CD4-positive, alpha-beta T cell treated with Interleukin-1 beta for 1 hour (primary cell): ENCODE measurements at places on chromosomes 2 and 18.

- no peak for DNase-seq
Observed at GRCh38 chr2:120905824-120906571, 170.3 kb downstream of the GLI2 start.

GRCh38 chr2:233796254-233796653 is 18.1 kb downstream of the MROH2A start:
- no peak for DNase-seq

DNA sequence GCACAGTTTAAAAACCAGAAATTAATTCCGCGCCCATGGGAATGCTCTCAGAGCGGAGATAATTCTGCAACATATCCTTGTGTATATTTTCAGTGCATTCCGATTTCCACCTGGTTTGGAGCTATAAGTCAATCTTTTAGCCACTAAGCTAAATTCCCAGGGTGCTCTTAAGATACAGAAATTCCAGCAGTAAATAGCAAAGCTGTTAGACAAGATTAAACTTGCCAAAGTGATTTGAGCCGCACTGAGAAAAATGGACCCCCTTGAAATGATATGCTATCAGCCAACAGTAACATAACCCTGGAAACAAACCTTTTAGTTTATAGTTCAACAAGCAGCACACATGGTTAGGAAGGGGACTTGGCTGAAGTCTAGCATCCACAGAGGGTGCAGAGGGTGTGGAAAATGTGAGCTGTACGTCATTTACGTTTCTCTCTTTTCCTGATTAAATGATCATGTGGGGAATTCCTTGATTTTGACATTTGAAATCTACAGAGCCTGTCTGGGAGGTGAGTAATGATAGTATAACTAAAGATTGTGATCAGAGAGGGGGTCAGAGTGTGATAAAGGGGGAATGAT is 99.8 kb upstream of the COPS8 start:
- DNase-seq, result no peak

DNA sequence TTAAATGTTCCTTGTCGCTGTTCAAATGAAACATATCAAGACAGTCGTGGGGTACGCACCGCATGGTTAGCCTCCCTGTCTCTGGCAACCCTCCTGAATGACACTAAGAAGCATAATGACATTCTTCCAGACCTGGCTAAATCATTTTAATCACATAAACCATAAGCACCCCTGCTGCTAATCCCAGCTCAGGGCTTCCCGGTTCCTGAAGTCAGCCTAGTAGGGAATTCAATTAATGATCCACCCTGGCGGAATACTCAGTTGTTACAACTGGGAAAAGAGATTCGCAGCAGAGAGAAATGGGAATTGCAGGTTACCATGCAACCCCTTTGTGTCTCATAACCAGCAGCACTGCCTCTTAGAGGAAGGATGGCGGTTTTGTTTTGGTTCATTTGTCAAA is 200.8 kb upstream of the AGAP1 start:
- DNase-seq, result no peak

DNA sequence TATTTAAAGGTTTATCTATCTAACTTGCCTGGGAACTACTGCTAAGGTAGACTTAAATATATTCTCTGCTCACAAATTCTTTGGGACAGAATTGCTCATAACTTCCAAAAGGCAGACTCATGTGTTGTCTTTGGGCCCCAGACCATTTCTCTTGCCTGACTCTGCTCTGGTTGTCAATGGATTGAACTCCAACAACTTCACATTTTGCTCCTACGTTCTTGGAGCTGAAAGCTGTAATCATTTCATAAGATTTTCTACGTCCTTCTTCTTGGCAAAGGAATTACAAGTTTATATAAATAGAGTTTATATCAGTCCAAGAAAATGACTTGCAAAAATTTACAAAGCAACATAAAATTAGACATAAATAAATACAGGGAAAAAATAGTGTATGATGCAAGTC is 32.9 kb upstream of the PPM1B start:
- DNase-seq, result no peak

- DNase-seq, result no peak
Observed at GRCh38 chr2:31312898-31313297, 78.9 kb downstream of the EHD3 start.

GRCh38 chr2:36408198-36408703 is 52.7 kb downstream of the CRIM1 start:
- no peak for DNase-seq

- no peak for DNase-seq
Observed at GRCh38 chr18:57534511-57534909, 52.0 kb downstream of the FECH start.

GRCh38 chr2:86249579-86250391 is 50.5 kb downstream of the MRPL35 start:
- DNase-seq, result no peak

DNA sequence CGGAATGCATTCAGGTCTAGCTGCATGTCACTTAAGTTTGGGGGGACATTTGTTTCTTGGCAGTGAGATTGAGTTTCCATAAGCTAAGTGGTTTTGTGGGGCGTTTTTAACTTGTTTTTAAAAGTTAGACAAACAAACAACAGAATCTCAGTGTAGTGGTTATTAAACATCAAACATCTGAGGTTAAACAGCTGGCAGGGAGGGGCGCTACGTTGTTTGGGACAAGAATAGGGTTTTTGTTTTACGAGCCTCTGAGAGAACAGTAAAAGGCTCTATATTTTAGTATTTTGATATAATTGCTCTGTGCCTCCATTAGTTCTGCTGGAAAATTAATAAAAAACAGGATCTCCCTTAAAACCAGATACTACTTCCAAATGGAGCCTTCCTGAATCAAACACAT is 41.6 kb upstream of the TMEM177 start:
- DNase-seq, result no peak

DNA sequence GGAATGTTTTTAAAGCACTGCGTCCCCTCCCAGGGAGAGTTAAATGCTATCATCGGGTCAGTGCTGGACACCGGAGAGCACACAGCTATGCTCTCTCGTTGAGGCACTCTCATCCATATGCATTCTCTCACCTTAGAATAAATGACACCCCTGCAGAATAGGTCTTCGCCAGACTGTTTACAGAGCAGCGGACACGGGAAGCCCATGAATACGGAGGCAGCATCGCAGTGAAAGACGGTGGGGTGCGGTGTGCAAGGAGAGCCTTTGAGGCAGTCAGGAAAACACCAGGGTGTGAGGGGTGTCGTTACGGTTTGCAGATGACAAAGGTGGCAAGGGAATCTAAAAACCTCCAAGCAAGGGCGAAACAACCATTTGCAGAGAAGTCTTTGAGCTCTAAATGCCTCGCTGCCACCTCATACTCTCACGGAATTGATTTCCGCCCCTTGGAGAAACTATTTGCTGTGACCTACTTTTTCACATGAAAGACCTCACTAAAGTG is 169.2 kb upstream of the FHL2 start:
- DNase-seq, result no peak

- DNase-seq, result no peak
Observed at GRCh38 chr2:231692847-231693246, 15.5 kb upstream of the PTMA start.

DNA sequence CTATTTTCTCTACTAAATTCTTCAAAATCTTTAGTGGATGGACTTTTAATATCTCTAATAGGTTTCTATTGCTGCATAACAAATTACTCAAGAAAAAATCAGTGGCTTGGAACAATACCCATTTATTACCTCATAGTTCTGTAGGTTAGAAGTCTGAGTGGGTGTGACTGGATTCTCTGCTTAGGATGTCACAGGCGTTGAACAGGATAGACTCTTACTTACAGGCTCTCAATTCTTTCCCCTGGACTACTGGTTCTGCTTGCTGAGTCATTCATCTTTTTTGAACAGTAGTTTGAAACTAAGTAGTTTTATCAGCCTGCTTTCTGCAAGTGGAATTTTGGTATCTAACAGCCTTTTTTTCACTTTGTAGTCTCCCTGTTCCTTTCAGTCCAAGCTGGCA is 265.4 kb downstream of the ZNF385B start:
- DNase-seq, result no peak

- DNase-seq, result no peak
Observed at GRCh38 chr18:75923169-75923568, 495.7 kb upstream of the SMIM21 start.

- DNase-seq, result no peak
Observed at GRCh38 chr2:10721396-10722251, at the start of gene ATP6V1C2. Gene ATP6V1C2, plus strand, starts transcription at chr2:10721630. Its CDS starts 1,220 bp downstream, at chr2:10722850.

DNA sequence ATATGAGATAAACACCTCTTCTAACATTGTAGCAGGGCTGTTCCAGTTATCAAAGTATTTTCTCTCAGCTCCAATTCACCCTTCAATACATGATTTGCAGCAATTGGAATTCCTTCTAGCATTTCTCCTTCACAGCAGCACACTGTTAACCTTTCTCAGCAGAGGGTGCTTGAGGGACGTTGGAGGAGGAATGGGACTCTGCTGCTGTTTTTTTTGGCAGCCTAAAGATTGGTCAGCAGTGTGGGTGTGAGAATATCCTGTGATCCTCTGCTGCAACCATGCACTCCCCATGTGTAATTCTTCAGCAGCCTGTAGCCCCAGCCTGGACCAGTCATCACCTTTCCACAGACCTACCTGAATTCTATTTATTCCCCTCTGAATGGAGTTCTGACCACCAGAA is 1708.9 kb upstream of the CELF4 start:
- DNase-seq, result no peak

- no peak for DNase-seq
Observed at GRCh38 chr18:21997207-21998143, 171.9 kb upstream of the GATA6 start.

- no peak for DNase-seq
Observed at GRCh38 chr2:15279201-15279876, 281.8 kb downstream of the NBAS start.

DNA sequence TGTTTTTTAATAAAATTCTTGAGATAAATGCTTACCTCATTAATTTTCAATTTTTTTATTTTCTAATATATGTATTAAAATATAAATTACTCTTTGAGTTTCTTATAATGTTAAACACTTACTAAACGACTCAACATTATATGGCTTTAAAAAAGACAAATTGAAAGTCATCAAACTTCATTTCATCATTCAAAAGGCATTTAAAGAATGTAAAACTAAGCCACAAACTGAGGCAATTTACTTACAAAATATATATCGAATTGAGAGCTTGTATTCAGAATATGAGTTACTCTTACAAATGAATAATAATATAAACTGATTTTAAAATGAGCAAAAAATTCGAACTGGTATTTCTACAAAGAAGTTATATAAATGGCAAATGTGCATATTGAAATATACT is 1262.2 kb upstream of the PIK3C3 start:
- no peak for DNase-seq

- no peak for DNase-seq
Observed at GRCh38 chr18:44135741-44136140, 544.9 kb upstream of the SETBP1 start.

DNA sequence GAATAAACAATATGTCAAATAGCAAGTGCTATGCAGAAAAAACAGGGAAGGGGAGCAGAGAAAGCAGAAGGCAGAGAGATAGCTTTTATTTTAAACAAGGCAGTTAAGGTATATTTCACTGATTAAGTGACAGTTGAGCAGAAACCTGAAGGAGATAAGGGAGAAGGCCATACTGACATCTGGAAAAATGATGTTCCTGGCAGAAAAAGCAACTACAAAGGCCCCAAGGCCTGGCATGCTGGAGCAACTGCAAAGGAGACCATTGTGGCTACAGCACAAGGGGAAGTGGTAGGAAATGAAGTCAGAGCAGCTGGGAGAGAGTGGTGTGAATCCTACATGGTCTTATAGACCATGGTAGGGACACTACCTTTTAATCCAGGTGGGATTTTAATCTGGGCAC is 8.9 kb upstream of the PCBP1 start:
- no peak for DNase-seq

DNA sequence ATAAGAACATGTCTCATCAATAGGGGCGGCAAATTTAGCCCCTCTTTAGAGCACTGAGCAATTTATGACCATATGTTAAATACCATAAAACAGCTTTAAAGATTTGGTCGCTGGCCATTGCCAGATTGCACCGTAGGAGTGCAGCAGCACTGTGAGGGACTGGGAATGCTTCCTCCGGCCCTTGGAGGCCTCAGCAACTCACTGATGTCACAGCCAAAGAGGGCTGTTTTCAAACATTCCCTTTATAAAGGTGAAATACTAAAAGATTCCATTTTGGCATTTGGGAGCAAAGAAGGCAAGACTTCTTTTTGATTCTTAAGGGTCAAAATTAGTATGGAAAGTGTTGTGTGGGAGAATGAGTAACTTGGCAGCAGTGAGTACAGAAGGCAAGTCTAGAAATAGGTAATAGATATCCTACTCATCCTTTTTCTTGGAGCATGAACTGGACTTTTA is 63.7 kb downstream of the BABAM2 start:
- no peak for DNase-seq

DNA sequence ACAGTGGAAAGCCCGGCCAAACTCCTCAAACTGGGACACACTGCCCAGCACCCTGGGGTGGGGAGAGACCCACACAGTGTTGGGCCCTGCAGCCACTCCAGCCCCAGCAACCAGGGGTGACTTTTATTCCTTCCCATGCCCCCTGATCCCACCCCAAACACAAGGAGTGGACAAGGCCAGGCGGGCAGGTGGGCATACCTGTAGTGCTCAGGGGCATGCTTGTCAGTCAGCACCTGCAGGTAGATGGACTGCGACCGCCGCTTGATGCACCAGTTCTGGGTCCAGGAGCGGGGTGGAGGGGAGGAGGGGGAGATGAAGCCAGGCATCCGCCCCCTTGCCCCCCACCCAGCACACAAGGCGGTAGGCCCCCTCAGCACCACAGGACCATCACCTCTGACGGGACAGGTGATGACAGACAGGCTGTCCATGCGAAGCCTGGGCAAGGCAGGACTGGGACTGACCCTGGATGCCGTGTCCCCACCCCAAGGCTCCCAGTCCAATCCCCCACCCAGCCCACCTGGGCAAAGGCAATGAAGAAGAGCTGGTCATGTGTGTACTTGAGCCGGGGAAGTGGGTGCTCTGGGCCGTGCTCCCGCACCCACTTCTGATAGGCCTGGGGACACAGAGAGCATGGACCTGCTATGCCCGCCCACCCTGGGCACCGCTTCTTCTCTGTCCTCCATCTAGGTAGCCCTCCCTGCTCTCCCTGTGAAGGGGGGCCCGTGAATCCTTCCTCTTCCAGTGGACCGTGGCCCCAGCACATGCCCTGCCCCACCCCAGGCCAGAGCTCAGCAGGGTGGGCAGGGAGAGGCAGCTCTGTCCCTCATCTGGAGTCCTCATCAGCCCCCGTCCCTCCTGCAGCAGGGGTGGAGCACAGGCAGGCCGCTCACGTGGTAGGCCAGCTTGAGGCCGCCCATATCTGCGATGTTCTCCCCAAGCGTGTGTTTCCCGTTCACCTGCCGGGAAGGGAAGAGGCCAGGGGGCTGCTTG is 7.1 kb downstream of the ECEL1 start:
- no peak for DNase-seq

- DNase-seq, result no peak
Observed at GRCh38 chr18:13218997-13219396, 437 bp downstream of the LDLRAD4 start.

DNA sequence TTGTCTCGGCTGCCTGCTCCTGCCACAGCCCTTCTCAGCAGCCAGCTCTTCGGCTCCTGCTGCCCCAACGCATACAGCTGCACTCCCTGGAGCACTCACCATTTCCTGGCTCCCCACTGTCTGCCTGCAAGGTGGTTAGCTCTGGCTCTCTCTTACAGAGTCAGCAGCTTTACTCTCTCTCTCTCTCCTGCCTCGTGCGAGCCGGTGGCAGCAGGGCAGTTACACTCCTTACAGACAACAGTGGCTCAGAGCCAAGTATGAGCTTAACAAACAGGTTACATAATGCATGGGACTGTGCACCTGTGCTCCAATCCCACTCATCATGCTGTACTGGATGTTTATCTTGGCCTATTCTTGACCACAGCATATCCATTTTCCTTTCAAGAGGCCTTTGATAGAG is 47.4 kb upstream of the DNAJC10 start:
- no peak for DNase-seq

GRCh38 chr18:8536922-8537321 is 72.3 kb upstream of the RAB12 start:
- no peak for DNase-seq

GRCh38 chr2:191177751-191178736 is 27.2 kb upstream of the STAT4 start:
- DNase-seq, result no peak
